ENCODE measurements at places on chromosomes 7 and 10. TPM values are rescaled to one million over a fixed set of nuclear protein-coding genes. Genes with fewer than 3 reads are reported as not detected.

- ATAC-seq = no peak
Measured at GRCh38 chr10:81759111-81759510, 115.9 kb upstream of the NRG3 start.

GRCh38 chr10:43125881-43126731, 12.1 kb upstream of the CSGALNACT2 start:
- no peak for ATAC-seq

- no peak for ATAC-seq
Measured at GRCh38 chr10:113438652-113439051, 114.2 kb upstream of the HABP2 start.

ZNF800 gene
- 34.8 TPM for total RNA-seq

TRIL gene
- not detected for total RNA-seq

DNA sequence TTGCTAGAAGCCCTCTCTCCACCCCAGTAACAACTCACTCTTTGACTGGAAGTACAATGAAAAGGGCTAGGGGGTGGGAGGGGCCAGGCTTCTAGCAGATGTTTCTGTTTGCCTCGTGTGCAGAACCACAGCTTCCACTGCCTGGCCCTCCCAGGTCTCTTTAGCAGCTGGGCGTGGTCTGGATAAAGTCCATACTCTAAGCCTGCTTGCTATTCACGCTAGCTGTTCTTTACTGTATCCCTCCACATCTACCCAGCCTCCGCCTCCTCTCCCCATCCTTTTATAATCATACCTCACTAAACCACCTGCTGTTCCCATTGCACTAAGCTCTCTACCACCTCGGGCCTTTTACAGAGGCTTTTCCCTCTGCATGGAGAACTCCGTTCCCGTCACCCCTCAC, 288.8 kb downstream of the CAMK1D start:
- ATAC-seq = no peak

GRCh38 chr7:115618676-115619075, 411.9 kb downstream of the TFEC start:
- ATAC-seq = no peak

- ATAC-seq = peak; percentile 68
Measured at GRCh38 chr7:50679218-50680007, 103.3 kb downstream of the GRB10 start.

Data from activated T-helper 17 cell treated with anti-CD3 and anti-CD28 coated beads, Interleukin-2, amount 50 U/mL, for 72 hours (primary cell).